A549 treated with DMSO at 1 μM for 4 hours (cell line): ENCODE measurements at places on chromosomes 13 and 19. TPM values are rescaled to one million over a fixed set of nuclear protein-coding genes. Genes with fewer than 3 reads are reported as not detected.

The SIGLEC5 gene
- not detected in 5 replicates for total RNA-seq

The FCER2 gene
- total RNA-seq: not detected in 5 replicates

The ZNF566 gene
- 8.1 to 12.8 TPM (median 10.1 TPM) in 5 replicates for total RNA-seq

The MAP3K10 gene
- 11.2 to 19.1 TPM (median 17.9 TPM) in 5 replicates for total RNA-seq

The CFD gene
- 8.2 to 19.0 TPM (median 16.7 TPM) in 5 replicates for total RNA-seq

The CCL25 gene
- total RNA-seq: not detected in 5 replicates

The CBY2 gene
- total RNA-seq: not detected in 5 replicates

The PALM gene
- total RNA-seq: 11.5 to 17.0 TPM (median 13.6 TPM) in 5 replicates

The ZNF780B gene
- total RNA-seq: 4.5 to 7.9 TPM (median 6.9 TPM) in 5 replicates

The C19orf18 gene
- total RNA-seq: not detected in 5 replicates

The SIGLEC9 gene
- total RNA-seq: 0.07 to 0.18 TPM in 2 of 5 replicates, not detected in the others

The OR10H4 gene
- not detected in 5 replicates for total RNA-seq

The ARRDC2 gene
- total RNA-seq: 21.0 to 28.4 TPM (median 25.9 TPM) in 5 replicates

The SPINT2 gene
- total RNA-seq: 280 to 396 TPM (median 353 TPM) in 5 replicates

The CEACAM8 gene
- total RNA-seq: not detected in 5 replicates

The LILRA1 gene
- total RNA-seq: not detected in 5 replicates

The ZNF492 gene
- total RNA-seq: not detected in 5 replicates

The IGFL1 gene
- 2.3 to 3.1 TPM (median 2.6 TPM) in 5 replicates for total RNA-seq

The C5AR1 gene
- total RNA-seq: 0.74 to 2.1 TPM (median 1.8 TPM) in 5 replicates

The CGB8 gene
- total RNA-seq: 3.5 to 6.0 TPM (median 4.8 TPM) in 5 replicates

The RANBP3 gene
- total RNA-seq: 43.6 to 48.7 TPM (median 46.9 TPM) in 5 replicates

The RFPL4A gene
- total RNA-seq: 0.13 to 0.63 TPM (median 0.53 TPM) in 5 replicates

The URAD gene
- not detected in 5 replicates for total RNA-seq

The MIA gene
- total RNA-seq: not detected in 5 replicates

The CEACAM3 gene
- total RNA-seq: not detected in 5 replicates

The LILRA2 gene
- not detected in 5 replicates for total RNA-seq

The SLC25A42 gene
- 0.43 to 1.1 TPM (median 0.89 TPM) in 5 replicates for total RNA-seq

The ZNF536 gene
- total RNA-seq: not detected in 5 replicates

The THSD1 gene
- 9.4 to 13.6 TPM (median 10.3 TPM) in 5 replicates for total RNA-seq

The EPS8L1 gene
- total RNA-seq: 2.8 to 5.9 TPM (median 5.7 TPM) in 5 replicates

The PEX11G gene
- 1.7 to 2.3 TPM (median 1.9 TPM) in 5 replicates for total RNA-seq

The CEACAM5 gene
- total RNA-seq: 1.8 to 2.6 TPM (median 2.4 TPM) in 5 replicates

The MAP4K1 gene
- total RNA-seq: 0.53 to 1.2 TPM (median 0.73 TPM) in 5 replicates

The ZNF540 gene
- 0.07 TPM in 2 of 5 replicates, not detected in the others for total RNA-seq

The SIGLECL1 gene
- not detected in 5 replicates for total RNA-seq

The MCF2L gene
- total RNA-seq: 0.32 to 0.73 TPM (median 0.36 TPM) in 5 replicates

The PLPP2 gene
- 89.1 to 113 TPM (median 104 TPM) in 5 replicates for total RNA-seq

The EBI3 gene
- total RNA-seq: 2.6 to 4.2 TPM (median 2.9 TPM) in 5 replicates

The CNOT3 gene
- 58.2 to 75.0 TPM (median 66.9 TPM) in 5 replicates for total RNA-seq

The CRX gene
- not detected in 5 replicates for total RNA-seq

The CPB2 gene
- total RNA-seq: not detected in 5 replicates

The KCNJ14 gene
- 1.1 to 2.5 TPM (median 1.5 TPM) in 5 replicates for total RNA-seq
